ENCODE measurements at places on chromosomes 7 and 10.

GRCh38 chr7:125118444-125118843 lies 188.8 kb upstream of the POT1 start:
- no peak for DNase-seq

DNA sequence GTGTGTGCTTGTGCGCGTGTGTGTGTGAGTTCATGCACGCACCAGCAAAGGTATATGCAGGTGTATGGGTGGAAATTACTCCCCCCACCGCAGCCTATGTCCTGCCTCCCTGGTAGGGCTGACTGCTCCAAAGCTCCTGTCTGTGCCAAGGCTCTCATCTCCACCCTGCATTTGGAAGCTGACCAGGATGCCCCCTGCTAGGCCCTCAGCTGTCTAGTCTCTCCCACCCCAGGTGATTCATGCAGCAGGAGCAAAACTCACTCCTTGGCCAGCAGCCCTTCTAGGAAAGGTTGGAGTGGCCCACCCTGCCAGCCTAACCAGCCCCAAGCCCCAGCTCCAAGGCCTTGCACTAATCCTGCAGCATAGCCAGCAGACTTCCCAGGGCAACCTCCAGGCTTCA lies 148.4 kb downstream of the GRID1 start:
- no peak for DNase-seq

DNA sequence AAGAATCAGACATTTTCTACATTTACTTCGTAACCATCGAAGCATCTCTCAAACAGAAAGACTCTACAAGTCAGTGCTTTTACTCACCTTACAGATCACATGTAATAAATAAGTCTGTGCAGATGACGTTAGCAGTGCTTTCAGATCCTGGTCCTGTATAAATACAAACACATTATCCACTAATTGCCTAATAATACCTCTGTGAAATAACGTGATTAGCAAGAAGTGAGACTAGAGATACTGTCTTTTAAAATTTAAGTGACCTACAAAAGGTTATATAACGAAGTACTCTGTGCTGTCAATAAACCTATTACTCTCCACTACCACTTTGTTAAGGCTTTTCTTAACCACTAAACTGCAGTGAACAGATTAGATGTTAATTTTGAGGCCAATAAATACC lies 246.9 kb downstream of the NSUN6 start:
- no peak for DNase-seq

GRCh38 chr7:29297194-29297890 lies 102.8 kb downstream of the CHN2 start:
- no peak for DNase-seq

DNA sequence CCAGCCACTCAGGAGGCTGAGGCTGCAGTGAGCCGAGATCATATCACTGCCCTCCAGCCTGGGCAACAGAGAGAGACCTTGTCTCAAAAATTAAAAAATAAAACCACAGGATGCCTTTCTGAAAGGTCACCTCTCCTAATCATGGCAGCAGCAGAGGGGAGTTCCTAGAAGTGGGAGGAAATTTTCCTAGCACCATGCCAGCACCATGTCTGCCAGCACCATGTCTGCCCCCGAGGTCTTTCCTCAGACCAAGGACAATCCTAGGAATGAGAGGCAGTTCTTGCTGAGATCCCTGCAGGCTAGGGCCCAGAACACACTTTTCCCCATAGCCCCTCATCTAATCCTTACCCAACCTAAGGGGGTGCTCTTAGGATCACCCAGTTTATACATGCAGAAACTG lies 22.3 kb upstream of the INMT start:
- DNase-seq: no peak

DNA sequence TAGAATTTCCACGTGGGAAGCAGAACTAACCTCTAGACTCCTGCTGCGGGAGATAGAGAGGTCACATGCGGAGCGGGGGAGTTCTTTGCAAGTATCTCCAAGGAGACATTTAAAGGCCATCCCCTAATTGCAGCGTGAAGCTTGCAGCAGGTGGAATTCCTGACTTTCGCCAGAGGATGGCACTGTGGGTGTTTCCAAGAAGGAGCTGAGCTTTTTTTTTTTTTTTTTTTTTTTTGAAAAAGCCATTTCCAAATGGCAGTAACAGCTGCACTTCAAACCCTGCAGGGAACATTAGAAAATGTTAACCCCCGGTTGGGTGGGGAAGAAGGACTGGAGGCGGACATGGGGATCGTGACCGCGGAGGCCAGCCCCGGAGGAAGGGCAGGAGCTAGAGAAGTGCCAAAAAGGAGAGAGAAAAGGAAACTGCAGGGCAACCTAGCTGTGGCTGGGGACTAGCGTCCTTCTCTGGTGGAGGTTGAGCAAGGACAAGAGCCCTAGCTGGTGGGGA lies 487.7 kb downstream of the TYW1 start:
- DNase-seq: peak; percentile 63

GRCh38 chr7:12719141-12719919 lies 31.9 kb downstream of the ARL4A start:
- no peak for DNase-seq

GRCh38 chr7:25521236-25521635 lies 292.9 kb upstream of the NPVF start:
- no peak for DNase-seq

GRCh38 chr7:150826061-150826849 lies 25.7 kb downstream of the TMEM176A start:
- DNase-seq: peak; percentile 21

- no peak for DNase-seq
These were observed 60.7 kb downstream of the CHCHD3 start for GRCh38 chr7:133021196-133021595.

DNA sequence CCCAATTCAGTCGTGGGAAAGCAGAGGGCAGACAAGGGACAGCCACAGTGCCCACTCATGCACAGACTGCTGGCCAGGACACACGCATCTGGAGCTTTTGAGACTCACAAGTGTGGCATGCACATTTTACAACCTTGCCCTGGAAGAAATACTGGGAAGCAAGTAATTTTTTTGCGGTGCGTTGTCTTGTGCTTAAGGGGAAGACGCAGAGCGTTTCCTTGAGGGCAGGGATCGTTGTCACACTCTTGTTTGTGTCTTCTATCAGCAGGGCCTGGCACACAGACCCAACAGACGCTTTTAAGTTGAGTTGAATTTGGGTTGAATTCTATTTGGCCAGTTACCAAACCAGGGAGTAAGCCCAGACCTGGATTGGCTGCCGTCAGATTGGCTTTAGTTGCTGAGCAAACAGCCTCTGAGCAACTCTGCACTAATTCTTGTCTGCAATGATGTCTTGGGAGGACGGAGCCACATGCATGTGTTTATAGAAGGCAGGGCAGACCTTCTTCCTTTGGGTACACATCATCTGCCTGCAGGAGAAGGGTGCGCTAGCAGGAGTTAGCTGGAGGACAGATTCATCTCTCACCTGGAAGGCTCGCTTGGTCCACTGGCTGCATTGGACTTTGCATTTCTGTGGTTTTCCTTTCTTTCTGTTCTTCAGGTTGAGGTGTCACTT lies 38.4 kb downstream of the IL2RA start:
- no peak for DNase-seq

GRCh38 chr10:13218878-13219277 lies 15.3 kb downstream of the UCMA start:
- DNase-seq: no peak

- DNase-seq: no peak
These were observed 898.6 kb downstream of the LRMDA start for GRCh38 chr10:76329891-76330575.

GRCh38 chr10:373015-373414 lies 237.8 kb downstream of the ZMYND11 start:
- DNase-seq: no peak

GRCh38 chr7:146455091-146455655 lies 338.6 kb downstream of the CNTNAP2 start:
- no peak for DNase-seq

- no peak for DNase-seq
These were observed 152.3 kb downstream of the NEBL start for GRCh38 chr10:20744821-20745220.

- DNase-seq: no peak
These were observed 143.4 kb downstream of the HERPUD2 start for GRCh38 chr7:35551321-35552081.

DNA sequence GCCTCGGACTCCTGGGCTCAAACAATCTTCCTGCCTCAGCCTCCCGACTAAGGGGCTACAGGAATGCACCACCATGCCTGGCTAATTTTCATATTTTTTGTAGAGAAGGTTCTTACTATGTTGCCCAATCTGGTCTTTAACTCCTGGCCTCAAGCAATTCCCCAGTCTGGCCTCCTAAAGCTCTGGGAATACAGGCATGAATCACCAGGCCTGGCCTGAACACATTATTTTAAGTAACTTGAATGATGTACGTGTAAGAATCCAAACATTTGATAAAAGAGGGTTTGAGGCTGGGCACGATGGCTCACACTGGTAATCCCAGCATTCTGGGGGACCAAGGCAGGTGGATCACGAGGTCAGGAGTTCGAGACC lies 13.0 kb upstream of the BAMBI start:
- DNase-seq: no peak

DNA sequence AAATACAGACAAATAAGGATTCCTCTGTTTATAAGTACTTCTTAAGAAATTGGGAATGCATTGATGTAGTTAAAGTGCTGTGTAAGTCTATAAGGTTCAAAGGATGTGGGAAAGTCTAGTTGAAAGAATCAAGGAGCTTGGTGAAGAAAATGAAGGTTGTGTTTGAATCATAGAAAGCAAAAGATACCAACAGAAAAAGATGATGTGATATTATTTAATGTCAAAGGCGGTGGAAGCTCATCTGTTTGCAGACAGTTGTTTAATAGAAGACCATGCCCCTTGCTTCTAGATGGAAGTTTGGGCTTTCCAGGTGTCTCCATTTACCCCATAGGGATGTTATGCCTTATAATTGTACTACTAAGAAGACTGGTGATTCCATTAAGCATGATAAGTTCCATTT lies 150.3 kb downstream of the CCSER2 start:
- DNase-seq: no peak

DNA sequence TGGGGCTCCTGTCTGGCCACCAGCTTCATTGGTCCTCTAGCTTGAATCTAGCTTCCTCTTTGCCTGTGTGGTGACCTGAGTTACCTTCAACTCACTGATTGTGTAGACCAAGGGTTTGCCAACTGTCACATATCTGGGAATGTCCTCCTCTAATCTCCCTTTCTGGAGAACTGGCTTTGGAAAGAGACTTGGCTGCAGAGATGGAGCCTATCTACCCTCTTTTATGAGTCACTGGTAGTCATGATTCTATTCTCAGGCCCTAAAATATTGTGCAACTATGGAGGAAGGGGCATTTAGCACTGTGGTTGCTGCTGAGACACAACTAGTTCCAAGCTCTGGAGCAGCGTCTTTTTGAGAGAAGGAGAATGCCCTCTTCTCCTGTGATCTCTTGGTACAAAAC lies 691.3 kb downstream of the KCNMA1 start:
- DNase-seq: no peak

DNA sequence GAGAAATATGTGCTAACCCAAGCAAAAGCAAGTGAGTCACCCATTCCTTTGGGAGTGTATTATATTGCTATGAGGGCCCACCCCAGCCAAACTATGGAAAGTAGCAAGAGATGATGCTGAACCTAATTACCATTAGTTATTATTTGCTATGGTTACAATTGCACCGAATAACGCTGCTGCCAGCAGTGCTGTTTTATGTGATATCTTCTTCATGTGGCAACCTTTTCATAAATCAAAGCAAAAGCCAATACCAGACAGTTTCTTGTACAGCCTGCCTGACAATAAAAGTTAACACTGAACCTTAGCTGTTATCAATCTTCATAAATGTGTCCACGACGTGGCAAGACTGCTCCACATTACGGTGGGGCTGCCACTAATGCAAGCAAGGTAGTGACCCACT lies 241.7 kb upstream of the PLXNA4 start:
- DNase-seq: no peak

DNA sequence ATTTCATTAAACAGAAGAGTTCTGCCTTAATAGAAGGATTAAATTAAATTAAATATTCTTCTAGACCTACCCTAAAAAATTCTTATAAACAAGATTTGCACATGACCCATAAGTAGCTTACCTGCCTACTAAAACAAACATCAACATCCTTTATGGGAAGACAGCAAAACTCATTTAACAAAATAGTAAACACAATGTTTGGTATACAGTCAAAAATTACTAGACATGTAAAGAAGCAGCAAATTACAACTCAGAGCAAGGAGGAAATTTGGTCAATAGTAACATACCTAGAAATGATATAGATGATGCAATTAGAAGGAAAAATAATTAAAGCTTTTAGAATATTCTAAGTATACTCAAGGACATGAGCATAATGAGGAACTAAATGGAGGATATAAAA lies 27.9 kb downstream of the CCDC172 start:
- DNase-seq: no peak

DNA sequence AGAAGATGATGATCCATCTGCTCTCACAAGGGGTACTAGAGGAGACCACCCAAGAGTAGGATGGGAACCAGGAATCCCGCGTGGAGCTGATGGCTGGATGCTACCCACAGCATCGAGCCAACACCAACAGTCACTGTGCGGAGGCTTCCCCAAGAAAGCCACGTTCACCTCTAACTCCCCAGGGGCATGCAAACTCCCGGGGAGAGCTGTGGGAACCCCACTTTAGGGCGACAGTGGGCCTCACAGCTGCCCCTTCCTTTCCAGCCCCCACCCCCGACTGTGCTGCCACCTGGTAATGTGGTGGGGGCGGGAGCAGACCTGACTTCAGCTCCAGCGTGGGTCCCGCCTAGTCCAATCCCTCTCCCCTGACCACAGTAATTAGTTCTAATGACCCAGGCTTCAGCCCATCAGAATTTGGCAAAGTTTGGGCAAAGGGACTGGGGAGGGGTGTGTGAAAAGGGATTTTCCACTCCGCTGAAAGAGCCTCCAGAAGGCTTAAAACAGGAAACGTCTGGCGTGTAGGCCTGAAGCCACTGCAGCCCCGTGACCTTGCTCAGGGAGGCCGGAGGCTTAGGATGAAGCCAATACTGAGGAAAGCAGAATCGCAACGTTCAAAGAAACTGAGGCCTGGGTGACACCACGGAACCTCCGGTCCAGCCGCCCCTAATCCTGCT lies 20.3 kb downstream of the ASB13 start:
- no peak for DNase-seq
